ENCODE measurements at places on chromosomes 6 and 20.

DNA sequence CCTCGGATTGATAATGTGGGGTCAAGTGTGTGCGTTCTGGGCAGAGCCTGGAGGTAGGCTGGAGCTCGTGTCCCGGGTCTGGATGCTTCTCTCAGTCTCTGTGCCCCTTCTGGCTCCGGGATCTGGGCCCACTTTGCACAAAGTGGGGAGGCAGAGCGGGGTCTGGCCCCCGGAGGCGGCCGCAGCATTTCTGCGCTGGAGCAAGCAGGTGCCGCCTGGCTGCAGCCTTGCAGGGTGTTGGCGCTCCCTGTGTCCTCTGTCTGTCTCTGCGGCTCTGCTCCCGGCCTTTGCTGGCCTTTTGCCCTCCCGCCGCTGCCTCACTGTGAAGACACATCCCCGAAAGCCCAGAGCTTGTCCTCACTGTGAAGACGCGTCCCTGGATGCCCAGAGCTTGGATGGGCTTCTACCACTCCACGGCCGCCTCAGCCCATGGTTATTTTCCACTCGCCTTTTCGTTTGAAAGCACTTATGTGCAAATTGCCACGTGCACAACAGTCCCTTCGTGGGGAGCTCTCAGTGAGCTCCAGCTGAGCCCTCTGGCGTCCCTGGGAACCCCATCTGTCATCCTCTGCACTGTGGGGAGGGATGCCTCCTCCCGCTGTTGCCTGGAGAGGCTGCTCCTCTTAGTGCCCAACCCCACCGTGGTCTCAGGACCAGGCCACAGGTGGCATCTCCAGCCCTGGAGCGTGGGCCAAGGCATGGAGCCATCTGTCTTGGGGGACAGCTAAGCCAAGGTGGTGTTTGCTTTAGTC is 17.4 kb downstream of the SLCO4A1 start:
- no peak for DNase-seq

- DNase-seq = no peak
These were observed 268.6 kb downstream of the FOXA2 start for GRCh38 chr20:22315771-22316170.

- no peak for DNase-seq
These were observed 62.8 kb downstream of the SYNJ2 start for GRCh38 chr6:158044525-158044888.

DNA sequence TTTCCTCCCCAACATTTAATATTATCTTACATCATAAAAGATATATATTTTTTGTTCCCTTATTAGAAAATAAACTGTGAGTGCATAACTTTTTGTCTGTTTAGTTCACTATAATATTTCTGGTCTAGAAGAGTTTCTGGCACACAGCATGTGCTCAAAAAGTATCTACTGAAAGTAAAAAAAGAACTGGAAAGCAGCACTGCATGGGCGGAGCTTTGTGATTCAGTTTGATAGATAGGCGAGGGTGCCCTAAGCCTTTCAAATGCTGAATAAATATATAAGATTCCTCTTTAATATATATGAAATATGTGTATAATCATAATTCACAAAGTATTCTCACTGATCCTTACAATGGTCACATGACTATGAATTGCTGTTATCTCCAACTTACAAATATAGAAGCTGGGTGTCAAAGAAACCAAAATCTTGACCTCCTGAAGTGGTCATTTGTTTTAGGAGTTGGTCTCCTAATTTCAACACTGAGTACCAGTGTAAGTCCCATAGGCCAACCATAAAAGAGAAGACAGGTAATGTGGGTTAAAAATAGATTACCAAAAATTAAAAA is 50.8 kb downstream of the OR2B2 start:
- DNase-seq = no peak

DNA sequence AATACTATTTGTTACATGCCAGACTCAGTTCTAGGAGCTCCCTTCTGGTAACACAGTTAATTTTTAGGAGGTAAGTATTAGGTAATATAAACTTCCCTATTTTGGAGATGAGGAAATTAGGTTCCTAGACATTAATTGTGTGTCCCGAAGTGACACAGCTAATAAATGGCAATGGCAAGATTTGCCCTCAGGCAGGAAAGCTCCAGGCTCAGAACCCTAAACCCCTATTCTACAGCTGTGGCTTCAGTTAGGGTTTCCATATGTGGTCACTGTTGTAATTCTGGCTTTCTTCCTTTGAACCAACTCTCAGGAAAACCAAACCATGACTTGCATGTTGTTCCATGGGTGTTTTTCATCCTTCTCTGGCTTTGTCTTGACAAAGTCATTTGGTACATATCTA is 188.2 kb downstream of the PLCB1 start:
- DNase-seq = no peak

- no peak for DNase-seq
These were observed 17.5 kb downstream of the CTCFL start for GRCh38 chr20:57507477-57507876.

GRCh38 chr20:939606-940005 is 23.5 kb upstream of the ANGPT4 start:
- DNase-seq = no peak

DNA sequence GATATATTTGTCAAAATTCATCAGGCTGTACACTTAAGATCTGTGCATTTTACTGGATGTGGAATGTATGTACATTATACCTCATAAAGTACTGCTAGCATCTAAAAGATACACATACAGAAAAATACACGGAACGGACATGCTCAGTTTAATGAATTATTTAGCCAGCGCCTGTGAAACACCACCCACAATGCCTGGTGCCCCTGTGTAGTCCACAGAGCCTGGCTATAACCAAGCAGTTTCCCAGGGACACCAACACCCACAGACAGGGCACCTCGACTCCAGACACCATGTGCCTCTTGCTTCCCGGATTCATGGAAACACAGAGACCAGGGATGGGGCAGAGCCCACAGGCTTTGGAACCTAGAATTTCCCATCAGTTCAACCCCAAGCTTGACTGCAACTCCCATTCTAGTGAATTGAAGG is 17.4 kb upstream of the ARMC12 start:
- DNase-seq = no peak

DNA sequence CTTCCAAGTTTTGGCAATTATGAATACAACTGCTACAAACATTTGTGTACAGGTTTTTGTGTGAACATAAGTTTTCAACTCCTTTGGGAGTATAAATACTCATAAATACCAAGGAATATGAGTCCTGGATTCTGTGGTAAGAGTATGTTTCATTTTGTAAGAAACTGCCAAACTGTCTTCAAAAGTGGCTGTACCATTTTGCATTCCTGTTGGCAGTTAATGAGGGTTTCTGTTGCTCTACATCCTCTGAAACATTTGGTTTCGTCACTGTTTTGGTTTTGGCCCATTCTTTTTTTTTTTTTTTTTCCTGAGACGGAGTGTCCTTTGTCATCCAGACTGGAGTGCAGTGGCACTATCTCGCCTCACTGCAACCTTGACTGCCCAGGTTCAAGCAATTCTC is 8.5 kb downstream of the AP5S1 start:
- DNase-seq = no peak

- no peak for DNase-seq
These were observed 13.0 kb downstream of the AFDN start for GRCh38 chr6:167839755-167840154.

DNA sequence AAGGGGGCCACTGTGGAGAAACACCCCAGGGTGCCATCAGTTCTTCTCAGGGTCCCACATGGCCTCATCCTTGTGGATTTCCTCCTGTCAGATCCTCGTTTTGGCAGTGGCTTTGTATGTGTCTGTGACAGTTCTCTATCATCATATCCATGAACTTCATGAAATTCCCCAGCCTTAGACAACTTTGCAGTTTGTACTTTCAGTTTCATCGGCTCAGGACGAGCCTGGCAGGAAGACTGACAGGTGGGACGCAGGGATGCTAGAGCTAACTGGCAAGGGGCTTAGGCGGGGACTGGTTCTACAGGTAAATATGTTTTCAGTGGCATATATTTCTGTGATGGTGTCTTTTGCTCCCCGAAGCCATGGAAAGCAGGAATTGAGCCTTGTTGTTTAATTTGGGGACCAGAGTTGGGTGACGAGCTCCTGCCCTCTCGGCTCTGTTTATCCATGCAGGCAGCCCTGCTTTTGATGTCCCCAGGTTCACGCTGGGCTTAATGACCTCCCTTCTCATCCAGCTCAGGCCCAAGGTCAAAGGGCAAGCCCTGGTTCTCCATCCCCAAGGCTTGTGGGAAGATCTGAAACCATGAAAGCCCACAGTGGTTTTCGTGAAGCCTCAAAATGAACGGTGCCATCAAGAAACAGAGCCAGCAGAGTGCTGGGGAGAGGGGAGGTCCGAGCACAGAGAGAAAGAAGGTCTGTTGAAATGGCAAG is 11.2 kb downstream of the SDCBP2 start:
- DNase-seq = no peak

DNA sequence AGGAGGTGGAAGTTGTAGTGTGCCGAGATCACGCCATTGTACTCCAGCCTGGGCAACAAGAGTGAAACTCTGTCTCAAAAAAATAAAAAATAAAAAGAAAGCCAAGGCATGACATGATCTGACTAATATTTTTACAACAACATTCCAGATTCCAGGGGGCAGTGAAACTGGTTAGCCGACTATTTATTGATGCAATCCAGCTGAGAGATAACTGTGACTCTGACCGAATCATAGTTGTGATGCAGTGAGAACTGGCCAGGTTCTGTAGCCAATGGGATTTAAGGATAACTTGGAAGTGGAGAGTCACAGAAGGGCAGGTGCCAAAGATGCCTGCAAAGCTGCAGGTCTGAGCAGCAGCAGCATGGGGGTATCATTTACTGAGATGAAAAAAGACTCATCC is 82.9 kb upstream of the TSHZ2 start:
- DNase-seq = no peak

DNA sequence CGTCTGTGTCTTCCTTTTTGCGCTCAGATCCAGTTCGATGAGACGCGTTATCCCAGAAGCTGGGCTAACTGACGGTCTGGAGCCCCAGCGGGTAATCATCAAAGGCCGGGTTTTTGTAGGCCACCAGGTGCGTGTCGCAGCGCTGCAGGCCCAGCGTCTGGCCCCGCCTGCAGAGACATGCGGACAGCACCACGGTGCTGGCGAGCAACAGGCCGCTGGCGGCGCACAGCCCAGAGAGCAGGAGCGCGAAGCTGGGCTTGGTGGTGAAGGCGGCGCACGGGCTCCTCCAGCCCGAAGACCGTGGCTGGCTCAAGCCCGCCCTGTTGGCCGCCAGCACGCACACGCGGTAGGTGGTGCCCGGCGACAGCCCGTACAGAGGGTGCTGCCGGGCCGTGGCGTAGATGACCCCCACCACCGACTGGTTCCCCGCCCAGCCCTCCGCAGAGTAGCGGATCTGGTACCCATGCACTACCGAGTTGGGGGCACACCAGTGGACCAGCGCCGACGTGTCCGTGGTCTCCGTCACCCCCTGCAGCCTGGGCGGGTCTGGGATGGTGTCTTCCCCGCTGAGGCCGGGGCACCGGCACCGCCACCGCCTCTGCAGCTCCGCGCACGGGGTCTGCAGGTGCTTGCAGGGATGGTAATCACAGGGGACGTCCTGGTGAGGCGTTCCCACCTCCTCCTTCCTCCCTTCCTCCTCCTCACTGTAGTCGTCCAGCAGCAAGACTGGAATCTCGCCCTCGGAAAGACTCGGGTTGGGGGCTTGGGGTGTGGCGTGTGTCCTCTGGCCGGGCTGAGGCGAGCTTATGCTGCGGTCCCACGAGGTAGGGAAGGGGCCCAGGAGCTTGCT is 12.7 kb downstream of the LRRN4 start:
- no peak for DNase-seq

GRCh38 chr6:144405163-144405562 is 120.0 kb downstream of the UTRN start:
- DNase-seq = no peak

DNA sequence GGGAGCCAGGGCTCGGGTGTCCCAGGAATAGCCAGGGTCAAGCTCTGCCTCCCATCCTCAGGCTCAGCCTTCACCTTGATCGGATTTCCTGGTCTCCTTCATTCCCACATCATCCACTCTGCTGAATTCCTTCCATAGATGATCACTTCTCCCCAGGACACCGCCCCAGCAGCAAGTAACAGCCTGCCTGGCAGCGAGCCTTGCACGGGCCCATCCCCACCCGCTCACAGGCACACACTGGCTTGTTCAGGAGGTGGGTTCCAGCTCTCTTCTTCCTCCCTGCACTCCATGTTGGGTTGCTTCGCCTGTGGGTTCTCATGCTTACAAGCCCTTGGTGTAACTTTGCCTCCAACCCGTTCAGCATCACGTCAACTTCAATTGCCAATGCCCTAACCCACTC is 113.0 kb upstream of the IYD start:
- DNase-seq = no peak

DNA sequence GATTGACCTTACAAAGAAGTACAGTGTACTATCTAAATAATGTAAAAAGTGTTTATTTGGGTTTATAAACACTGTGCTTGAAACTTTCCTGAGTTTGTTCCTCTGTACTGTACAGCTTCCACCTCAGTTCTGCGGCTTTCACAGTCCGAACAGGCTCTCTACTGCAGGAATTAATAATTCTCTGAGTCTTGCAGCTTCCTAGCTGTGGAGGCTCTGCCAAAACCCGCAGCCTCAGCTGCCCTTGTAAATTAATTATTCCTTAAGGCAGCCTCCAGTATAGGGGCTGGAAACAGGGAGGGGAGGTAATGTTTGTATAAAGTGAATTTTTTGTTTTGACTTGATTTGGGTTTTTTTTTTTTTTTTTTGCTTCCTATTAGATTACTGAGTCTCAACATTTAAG is 19.2 kb downstream of the TSPYL4 start:
- DNase-seq = no peak

- DNase-seq = no peak
These were observed 70.4 kb upstream of the KCNG1 start for GRCh38 chr20:51093240-51093763.

- DNase-seq = no peak
These were observed 168.6 kb downstream of the CD83 start for GRCh38 chr6:14286144-14286543.
